ENCODE measurements at places on chromosomes 7 and 10. TPM values are rescaled to one million over a fixed set of nuclear protein-coding genes. Genes with fewer than 3 reads are reported as not detected.

Gene PRKAR1B
- 13.7 TPM for total RNA-seq

Gene MYPN
- not detected for total RNA-seq

Gene SLK
- 50.2 TPM for total RNA-seq

Gene BEND7
- 24.0 TPM for total RNA-seq

Gene EEPD1
- total RNA-seq, result 14.4 TPM

Gene RADIL
- 4.0 TPM for total RNA-seq

Gene JAKMIP3
- 0.99 TPM for total RNA-seq

GRCh38 chr7:30390736-30391636 lies 87.6 kb downstream of the NOD1 start:
- DNase-seq, result no peak
- H3K4me3 ChIP-seq, result no peak overlapping the region
- no peaks in the 10 kb centered on the region for H3K27me3 ChIP-seq
- H3K36me3 ChIP-seq, result no peaks in the 10 kb centered on the region

DNA sequence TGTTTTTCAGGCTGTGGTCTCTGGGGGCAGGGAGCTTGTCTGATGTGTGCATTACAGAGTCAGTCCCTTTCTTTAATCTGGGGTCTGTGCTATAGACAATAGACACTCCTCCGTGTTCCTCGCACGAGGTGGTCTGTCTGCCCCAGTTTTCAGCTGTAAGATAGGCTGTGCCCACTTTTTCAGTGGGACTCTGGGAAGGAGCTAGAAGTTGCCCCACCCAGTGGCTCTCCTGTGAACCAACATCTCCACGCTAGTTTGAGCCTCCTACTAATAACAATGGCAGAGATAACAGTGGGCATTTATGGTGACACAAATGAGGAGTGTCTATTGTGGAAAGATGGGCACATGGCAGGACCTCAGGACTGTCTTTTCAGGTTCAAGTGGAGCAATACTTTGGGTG lies 44.0 kb downstream of the ADRB1 start:
- H3K36me3 ChIP-seq, result no peaks in the 10 kb centered on the region
- H3K27ac ChIP-seq, result no peak overlapping the region
- no peaks in the 10 kb centered on the region for H3K27me3 ChIP-seq
- no peak for DNase-seq

- no peaks in the 10 kb centered on the region for H3K27me3 ChIP-seq
- DNase-seq, result no peak
- H3K4me3 ChIP-seq, result no peak overlapping the region
- no peaks in the 10 kb centered on the region for H3K4me1 ChIP-seq
- H3K27ac ChIP-seq, result no peak overlapping the region
- no peaks in the 10 kb centered on the region for H3K36me3 ChIP-seq
These were observed 5.5 kb downstream of the MYH16 start for GRCh38 chr7:99278180-99278579.

GRCh38 chr10:2431961-2432360 lies 635.4 kb upstream of the PFKP start:
- no peaks in the 10 kb centered on the region for H3K4me1 ChIP-seq
- no peak overlapping the region for H3K4me3 ChIP-seq
- no peak overlapping the region for H3K27ac ChIP-seq
- H3K36me3 ChIP-seq, result no peaks in the 10 kb centered on the region
- no peaks in the 10 kb centered on the region for H3K27me3 ChIP-seq
- DNase-seq, result no peak

GRCh38 chr7:108402865-108403264 lies 53.4 kb downstream of the NRCAM start:
- no peaks in the 10 kb centered on the region for H3K27me3 ChIP-seq
- H3K4me1 ChIP-seq, result peaks cover 1% of the 10 kb centered on the region
- H3K36me3 ChIP-seq, result no peaks in the 10 kb centered on the region
- no peak for DNase-seq
- H3K27ac ChIP-seq, result no peak overlapping the region
